ENCODE measurements at places on chromosomes 2 and 18.
A peak's percentile ranks its signal among the peaks of the same experiment; 100 is the strongest.

GRCh38 chr2:197297772-197298318 is 12.7 kb downstream of the ANKRD44 start:
- DNase-seq, result peak; percentile 29

GRCh38 chr2:45938649-45939511 is 287.4 kb downstream of the PRKCE start:
- DNase-seq, result no peak

- DNase-seq, result no peak
These were observed 529.2 kb upstream of the KLHL29 start for GRCh38 chr2:22855761-22856184.

DNA sequence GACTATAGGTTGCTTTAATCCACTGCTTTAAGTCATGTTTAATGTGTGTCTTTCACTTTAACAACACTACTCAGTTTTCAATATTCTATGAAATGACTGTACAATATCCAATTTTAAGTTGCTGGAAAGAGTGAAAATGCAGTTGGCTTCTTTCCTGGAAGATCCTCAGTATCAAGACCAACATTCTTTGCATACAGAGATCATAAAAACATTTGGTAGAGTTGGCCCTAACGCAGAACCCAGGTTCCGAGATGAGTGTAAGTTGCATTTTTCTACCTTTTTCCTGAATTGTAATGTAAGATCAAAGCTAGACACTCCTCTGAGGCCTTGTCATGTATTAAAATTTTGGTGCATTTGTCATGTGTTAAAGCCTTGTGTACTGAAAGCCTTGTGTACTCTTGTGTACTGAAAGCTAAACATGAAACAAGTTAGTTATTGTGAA is 42.9 kb upstream of the TNFRSF11A start:
- no peak for DNase-seq

Measured in B cell (primary cell).